Right cardiac atrium (tissue), 5 donors: ENCODE measurements at places on chromosomes 13 and 19.

- DNase-seq: no peak
These were observed 335.0 kb downstream of the RFC3 start for GRCh38 chr13:34152996-34153395.

DNA sequence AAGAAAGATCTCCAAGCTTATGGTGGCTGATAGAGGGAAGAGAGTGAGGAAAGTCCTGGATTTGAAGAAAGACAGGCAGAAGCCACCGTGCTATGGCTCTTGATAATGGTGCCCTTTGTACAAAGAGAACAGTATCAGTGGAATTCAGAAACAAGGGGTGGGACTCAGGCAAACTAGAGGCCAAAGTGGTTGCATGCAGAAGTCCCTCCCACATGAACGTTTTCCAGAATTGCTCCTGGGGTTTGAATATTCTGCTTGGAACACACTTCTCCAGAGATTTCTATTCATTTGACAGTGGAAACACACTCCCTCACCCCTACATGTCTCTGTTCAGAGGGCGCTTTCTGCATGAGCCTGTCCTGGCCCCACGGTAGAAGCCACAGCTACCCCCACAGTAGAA lies 10.1 kb upstream of the MBNL2 start:
- DNase-seq: no peak

DNA sequence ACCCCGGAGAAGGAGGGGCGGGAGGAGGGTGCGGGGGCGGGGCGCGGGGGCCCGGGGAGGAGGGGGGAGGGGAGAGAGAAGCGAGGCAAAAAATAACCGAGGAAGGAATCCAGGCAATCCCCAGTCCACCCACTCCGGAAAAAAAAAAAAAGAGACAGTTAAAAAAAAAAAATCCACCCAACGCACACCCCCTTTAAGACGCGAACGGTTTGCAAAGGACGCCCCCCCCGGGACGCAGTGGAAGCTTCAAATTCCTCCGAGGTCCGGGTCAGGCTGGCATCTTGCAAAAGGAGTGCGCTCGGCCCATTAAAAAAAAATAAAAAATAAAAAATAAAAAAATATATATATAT lies at the start of gene CACNA1A:
Gene CACNA1A, minus strand, starts transcription at position 9 of the 350 bp plus-strand sequence. CDS start 255 bp downstream, outside the sequence.
- DNase-seq: no peak

DNA sequence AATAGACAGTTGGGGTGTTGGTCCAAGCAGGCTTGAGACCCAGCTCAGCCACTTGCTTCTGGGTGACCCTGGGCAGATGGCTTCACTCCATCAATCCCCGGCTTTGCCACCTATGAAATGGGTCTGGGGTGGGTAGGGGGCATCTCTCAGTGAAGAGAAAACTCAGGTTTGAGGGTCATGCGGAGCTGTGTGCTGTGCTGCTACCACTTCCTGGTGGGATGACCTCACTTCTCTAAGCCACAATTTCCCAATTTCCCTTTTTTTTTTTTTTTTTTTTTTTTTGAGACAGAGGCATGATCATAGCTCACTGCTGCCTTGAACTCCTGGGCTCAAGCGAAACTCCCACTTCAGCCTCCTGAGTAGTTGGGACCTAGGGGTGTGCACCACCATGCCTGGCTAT lies 4.6 kb upstream of the PLAUR start:
- DNase-seq: no peak

- DNase-seq: peak; percentile 34
These were observed 17.9 kb downstream of the GAS6 start for GRCh38 chr13:113845723-113846635.

GRCh38 chr19:5713228-5713627 lies 6.7 kb downstream of the LONP1 start:
- no peak for DNase-seq

- peak; percentile 74 for DNase-seq
These were observed 3.5 kb upstream of the SIGLEC7 start for GRCh38 chr19:51138549-51138979.

DNA sequence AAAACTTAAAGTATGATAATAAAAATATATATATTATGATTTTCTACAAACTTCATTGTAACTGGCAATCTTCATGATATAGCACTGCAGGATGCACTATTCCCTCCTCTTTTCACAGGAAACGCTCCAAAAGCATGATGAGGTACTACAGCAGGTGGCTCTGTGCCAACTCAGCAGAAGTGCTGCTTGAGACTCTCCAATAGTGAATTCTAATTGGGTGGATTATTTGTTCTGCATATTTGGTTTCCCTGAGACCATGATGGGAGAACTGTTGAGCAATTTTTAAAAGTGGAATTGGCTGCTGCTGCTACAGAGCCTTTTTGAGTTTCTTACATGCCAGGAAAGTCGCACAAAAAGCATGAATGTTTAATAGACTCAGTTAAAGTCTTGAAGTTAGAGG lies 1782.4 kb upstream of the PCDH20 start:
- DNase-seq: no peak

GRCh38 chr19:49861541-49862378 lies 5.6 kb downstream of the PNKP start:
- DNase-seq: peak; percentile 14

- no peak for DNase-seq
These were observed 8.6 kb downstream of the CLN5 start for GRCh38 chr13:77000475-77000874.
